ENCODE measurements at places on chromosomes 16 and 17. TPM values are rescaled to one million over a fixed set of nuclear protein-coding genes. Genes with fewer than 3 reads are reported as not detected.
A peak's percentile ranks its signal among the peaks of the same experiment; 100 is the strongest.

DNA sequence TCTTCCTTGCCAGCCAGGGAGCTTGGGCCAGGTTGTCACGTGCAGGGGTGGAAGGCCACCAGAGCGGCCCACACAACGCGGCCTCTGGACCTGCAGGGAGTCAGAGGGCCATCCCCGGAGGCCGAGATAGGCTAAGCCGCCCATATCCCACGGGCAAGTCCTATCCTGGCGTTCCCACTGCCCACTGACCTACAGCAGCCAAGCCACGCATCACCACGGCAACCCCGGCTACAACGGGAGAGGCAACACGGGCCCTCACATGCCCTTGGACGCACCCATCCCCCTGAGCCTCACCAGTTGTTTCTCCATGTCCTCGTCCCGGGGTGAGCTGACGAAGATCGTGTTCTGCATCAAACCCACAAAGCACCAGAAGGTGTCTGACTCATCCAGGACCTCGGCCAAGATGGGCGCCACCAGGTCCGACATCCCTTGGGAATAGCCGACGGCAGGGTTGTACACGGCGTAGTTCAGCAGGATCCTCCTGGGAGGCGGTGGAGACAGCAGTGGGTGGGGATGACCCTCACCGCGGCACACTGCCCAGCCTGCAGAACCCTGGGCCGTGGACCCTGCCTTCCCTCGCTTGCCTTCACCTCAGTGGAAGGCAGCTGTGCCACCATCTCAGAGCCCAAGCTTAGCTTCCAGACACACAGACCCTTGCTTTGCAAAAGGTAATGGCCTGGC is 88.2 kb downstream of the TBC1D16 start:
- DNase-seq = peak; percentile 28

Gene ANKRD11
- total RNA-seq = 181 TPM

DNA sequence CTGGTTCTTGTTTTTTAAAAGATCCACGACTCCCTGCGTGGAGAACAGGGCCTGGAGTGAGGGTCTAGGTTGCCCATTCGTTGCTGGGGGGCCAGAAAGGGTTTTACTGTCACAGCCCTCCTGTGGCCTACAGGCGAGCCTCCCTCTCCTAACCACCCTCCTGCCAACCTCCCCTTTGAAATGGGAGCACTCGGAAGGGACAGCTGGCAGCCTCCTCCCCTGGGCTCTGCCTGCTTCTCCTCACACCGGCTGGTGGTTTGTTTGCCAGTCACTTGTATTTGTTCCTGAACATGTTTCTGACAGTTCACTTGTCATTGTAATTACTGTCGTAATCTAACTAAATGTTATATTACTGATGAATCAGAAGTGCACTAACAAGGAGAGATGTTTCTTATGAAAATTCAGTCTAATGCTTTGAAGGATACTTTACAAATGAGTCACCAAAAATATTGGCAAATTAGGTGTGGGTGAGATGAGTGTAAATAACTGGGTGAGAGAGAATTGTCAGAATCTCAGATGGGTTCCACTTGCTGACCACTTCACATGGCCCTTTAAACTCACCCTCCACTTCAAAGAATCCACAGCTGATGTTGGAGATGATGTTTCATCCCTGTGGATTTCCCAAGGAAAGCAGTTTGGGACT is 2.7 kb upstream of the SPPL2C start:
- DNase-seq = no peak

Gene LRRC75A
- total RNA-seq = 9.4 TPM

Gene ULK2
- 10.8 TPM for total RNA-seq

DNA sequence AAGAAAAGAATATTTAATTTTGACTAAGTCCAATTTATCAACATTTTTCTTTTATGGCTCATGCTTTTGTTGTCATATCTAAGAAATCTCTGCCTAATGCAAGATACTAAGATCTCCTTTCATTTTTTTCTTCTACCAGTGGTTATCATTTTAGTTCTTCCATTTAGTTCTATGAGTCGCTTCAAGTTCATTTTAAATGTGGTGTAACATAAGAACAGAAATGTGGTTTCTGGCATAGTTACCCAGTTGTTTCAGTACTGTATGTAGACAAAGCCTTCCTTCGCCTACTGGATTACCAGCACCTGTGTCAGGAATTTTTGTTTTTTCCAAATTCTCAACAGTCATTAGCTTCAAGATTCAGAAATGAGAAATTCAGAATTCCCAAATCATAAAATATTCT is 175.7 kb downstream of the PARN start:
- DNase-seq = no peak

Data from H9 (cell line).